ENCODE measurements at places on chromosomes 12 and 14.

- DNase-seq, result no peak
These were observed 927.6 kb downstream of the GALC start for GRCh38 chr14:87065366-87065765.

GRCh38 chr14:29016050-29016900 lies 249.7 kb downstream of the FOXG1 start:
- no peak for DNase-seq

- no peak for DNase-seq
These were observed 74.7 kb downstream of the NIN start for GRCh38 chr14:50756300-50756699.

DNA sequence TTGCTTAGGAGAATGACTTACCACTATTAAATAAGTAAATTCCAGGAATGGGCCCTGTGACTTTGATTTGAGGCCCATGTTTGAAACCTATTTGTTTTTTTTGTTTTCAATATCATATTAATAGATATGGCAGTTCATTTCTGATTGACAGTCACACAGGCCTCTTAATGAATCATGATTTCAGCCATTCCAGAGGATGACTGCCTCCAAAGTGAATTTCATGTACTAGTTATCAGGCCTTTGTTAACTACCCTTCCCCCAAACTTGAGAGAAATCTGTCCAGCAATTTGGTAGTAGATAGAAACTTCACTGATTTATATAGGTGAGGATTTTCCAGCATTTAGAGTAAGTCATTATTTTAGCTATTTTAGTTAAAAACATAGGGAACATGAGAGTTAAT lies 25.9 kb upstream of the GALNT16 start:
- DNase-seq, result no peak

DNA sequence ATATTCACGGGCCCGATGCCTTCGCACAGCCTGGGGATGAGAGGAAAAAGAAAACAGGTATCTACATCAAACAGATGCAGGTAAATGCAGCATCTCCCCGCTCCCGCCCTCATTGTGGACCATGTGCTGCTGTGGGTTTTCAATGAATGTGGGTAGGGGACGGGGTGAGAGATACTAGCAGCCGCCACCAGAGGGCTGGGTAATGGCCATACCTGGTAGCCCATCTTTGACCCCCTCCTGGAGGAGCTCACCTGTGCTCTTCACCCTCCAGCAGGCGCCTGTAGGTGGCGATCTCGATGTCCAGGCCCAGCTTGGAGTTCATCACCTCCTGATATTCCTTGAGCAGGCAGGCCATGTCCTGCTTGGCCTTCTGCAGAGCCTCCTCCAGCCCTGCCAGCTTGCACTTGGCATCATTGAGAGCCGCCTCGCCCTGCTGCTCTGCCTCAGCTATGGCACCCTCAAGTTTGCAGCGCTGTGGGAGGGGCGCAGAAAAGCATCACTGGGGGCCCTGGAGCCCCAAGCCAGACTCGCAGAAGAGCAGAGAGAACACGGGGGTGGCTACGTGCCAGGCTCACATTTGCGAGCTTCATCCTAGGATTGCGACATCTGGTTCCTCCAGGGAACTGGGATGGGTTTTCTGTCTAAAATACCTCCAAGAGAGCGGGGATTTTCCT lies 10.2 kb downstream of the KRT82 start:
- no peak for DNase-seq

DNA sequence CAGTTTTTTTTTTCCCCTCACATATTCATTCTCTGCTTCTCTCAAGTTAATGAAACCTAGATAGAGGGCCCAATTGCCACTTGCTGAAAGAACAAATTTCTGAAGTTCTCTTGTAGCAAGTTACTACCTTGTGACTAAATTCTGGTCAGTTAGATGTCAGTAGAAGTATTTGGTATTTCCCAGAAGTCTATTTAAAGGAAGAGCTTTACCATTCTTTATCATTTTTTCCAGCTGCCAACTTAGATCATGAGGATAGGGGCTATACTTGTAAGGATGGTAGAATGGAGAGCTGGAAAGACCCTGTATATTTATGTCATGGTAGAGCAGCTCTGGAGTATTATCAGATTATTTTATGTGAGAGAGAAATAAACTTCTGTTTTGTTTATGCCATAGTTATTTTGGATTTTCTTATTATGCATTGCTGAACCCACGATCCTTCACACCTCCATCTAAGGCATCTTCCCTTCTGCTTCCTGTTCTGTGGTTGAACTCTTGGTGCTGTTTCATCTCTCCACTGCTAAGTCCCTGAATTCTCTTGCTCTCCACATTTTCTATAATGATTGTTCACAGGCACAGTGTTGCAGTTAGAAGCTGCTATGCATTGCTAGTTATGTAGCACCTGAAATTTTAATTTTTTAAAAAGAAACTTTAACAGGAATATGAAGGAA lies 25.9 kb downstream of the FUT8 start:
- DNase-seq, result no peak

- no peak for DNase-seq
These were observed 68.7 kb downstream of the PRMT8 start for GRCh38 chr12:3559601-3560294.

GRCh38 chr14:32259368-32260013 lies 56.4 kb upstream of the RNU6-8 start:
- no peak for DNase-seq

- DNase-seq, result no peak
These were observed 95.7 kb downstream of the PDE3A start for GRCh38 chr12:20463913-20464524.

DNA sequence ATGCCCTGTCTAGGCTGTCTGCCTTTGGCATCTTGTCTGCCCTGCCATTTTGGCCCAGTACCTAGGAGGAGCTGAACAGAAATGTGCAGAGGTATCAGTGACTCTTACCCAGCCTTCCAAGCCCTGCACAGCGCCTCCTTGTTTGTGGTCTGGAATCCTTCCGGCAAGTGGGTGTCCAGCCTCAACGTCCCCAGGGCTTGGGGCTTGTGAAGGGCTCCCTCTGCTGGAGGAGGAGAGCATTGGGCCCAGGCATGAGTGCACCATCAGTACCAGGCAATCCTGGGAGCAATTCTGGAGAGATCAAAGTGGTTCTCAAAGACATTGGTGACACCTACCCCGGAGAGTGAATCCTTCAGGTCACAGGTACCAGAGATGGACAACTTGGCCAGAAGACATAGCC lies 2.4 kb upstream of the TCL1B start:
- no peak for DNase-seq

- no peak for DNase-seq
These were observed 36.0 kb downstream of the BTG1 start for GRCh38 chr12:92109613-92110012.

DNA sequence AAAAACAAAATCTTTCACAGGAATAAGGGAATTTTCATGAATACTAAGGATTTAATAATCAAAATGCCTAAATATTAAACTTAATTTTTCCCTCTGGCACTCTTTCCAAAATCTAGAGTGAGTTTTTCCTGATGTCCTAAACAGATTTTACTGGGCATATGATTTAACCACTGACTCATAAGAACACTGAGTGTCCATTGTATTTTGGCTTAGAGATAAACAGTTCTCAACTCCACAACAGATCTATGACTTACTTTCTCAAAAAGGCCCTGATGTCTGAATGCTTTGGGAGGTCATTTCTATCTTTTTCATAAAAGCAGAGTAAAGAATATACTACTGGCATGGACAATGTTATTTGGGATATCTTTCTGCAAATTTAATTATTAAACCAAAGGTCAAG lies 15.0 kb downstream of the TMBIM4 start:
- no peak for DNase-seq

- DNase-seq, result no peak
These were observed 31.0 kb downstream of the JAG2 start for GRCh38 chr14:105137481-105138020.

DNA sequence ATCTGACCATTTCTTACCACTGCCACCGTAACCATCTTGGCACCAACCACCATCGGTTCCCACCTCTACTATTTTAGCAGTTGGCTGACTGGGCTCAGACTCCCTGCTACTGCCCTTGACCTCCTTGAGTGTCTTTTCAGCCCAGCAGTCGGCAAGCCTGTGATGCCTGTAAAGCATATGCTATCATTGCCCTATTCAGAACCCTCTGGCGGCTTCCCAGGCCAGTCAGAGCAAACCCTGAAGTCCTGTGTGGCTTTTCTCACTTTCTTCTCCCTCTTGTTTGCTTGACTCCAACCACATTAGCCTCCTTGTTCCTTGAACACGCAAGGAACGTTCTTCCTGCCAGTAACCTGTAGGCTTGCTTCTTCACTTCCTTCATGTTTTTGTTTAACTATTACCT lies 6.2 kb downstream of the IRAK3 start:
- DNase-seq, result no peak

GRCh38 chr14:35689000-35689460 lies 120.1 kb downstream of the RALGAPA1 start:
- no peak for DNase-seq

- DNase-seq, result no peak
These were observed 580.9 kb downstream of the DIO2 start for GRCh38 chr14:79630288-79630960.

GRCh38 chr12:62196146-62196545 lies 64.1 kb upstream of the USP15 start:
- no peak for DNase-seq

DNA sequence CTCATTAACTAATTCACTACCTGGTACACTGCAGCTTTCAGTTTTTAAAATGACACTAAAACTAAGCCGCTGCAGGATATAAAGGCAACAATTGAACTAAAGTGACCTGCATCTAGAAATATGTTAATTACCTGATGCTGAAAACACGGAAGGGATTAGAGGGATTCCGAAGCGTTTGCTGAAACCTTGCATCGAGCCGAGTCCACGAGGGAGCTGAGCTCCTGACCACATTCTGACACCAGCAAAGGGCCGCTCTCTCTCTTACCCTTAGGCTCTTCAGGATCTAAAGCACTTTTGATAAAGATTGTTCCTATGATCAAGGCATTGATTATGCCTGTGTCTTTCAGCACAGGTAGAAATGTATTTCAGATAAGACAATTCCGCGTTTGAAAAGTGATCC lies 59.5 kb upstream of the CDKN3 start:
- no peak for DNase-seq

DNA sequence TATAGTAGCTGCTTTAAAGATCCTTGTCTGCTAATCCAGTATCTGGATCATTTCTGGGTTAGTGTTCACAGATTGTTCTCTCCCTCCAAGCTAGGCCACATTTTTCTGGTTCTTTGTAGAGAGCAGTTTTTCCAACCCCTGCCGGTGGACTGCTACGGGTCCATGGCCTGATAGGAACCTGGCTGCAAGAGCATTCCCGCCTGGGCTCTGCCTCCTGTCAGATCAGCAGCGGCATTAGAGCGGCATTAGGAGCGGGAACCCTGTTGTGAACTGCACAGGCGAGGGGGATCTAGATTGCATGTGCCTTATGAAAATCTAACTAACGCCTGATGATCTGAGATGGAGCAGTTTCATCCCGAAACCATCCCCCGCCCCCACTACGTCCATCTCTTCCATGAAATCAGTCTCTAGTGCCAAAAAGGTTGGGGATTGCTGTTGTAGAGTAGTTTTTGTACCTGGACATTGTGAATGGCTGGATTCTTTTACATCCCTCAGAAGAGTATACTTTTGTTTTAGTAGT lies 50.4 kb downstream of the MYRFL start:
- DNase-seq, result no peak

GRCh38 chr12:103036581-103037214 lies 79.2 kb downstream of the ASCL1 start:
- no peak for DNase-seq

GRCh38 chr12:49515266-49515665 lies 23.6 kb upstream of the KCNH3 start:
- DNase-seq, result no peak

DNA sequence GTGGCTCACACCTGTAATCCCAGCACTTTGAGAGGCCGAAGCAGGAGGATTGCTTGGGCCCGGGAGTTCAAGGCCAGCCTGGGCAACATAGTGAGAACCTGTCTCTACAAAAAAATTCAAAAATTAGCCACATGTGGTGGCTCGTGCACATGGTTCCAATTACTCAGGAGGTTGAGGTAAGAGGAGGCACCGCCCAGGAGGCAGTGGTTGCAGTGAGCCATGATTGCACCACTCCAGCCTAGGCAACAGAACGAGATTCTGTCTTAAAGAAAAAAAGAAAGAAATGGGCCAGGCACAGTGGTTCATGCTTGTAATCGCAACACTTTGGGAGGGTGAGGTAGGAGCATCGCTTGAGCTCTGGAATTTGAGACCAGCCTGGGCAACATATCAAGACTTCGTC lies 33.5 kb downstream of the MAP1LC3B2 start:
- no peak for DNase-seq

DNA sequence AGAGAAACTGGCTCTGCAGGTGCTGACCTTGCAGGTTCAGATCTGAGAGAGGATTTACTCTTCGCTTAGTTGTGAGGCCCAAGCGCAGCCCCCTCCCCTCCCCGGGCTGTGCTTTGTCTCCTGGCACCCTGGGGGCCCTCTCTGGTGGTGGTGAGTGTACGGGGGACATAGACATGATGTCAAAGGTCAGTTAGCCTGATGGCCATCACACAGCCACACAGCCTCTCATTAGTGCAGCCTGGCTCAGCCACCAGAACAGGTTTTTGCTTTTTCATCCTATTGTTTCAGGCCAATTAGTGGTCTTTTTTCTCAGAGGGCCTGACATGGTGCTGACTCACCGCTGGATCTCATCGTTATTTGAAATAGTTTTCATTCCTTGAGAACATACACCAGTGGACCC lies 437.9 kb downstream of the AACS start:
- no peak for DNase-seq

GRCh38 chr12:47950856-47951468 lies 12.4 kb upstream of the TMEM106C start:
- no peak for DNase-seq

DNA sequence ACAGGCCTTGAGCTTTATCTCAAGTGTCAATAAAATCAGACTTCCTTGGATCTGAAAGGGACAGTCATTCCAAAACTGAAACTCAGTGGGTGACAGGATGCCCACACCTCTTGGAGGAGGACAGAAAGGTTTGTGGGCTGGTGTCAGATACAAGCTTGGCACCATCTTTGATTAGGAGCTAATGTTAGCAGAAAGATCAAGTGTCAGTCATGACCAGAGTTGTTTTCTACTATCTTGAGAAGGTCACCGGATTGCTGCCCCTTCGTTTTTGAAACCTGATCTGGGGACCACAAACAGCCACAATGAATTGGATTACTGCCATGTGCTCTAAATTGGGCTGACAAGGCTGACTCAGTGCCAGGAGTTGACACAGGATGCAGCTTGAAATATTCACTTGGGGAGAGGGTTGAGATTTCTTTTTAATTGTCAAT lies 88.3 kb downstream of the OTOGL start:
- no peak for DNase-seq

DNA sequence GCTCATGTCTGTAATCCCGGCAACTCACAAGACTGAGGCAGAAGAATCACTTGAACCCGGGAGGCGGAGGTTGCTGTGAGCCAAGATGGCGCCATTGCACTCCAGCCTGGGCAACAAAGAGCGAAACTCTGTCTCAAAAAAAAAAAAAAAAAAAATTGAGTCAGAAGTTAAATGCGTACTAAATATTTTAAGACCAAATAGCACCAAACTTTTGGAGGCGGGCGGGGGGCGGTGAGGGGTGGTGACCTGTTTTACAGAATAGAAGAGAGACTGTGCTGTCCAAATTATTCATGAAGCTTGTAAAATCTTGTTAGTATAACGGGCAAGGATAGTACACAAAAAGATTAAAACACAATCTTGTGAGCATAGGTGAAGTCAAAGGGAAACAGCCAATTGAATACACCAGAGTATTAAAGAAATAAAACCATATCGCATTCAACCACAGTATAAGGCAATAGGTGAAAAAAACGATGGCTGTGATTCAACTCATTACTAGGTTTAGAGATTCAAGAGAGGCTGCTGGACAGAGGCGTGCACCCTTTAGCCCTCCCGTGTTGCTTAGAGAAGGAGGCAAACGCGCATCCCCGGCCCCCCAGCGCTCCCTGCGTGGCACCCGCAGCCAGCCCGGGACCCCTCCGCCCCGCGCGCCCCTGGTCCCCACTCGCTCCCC lies 571 bp downstream of the ZNF891 start:
- no peak for DNase-seq
